ENCODE measurements at places on chromosomes 12 and 14.

DNA sequence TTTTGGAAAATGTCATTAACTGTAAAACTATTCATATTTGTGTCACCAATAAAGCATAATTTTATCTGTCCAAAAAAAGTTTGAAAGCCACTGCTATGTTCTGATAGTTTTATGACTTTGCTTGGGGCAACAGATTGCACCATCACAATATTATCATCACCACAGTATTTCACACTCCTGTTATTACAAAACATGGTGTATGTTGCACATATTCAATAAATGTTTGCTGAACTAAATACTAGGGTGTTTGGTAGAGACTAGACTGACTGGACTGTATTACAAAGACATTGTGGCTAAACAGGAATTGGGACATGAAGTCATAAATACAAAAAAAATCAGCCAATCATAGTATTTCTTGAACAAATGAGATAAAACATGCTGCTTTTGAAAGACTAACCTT lies 55.1 kb downstream of the PAWR start:
- DNase-seq, result no peak

DNA sequence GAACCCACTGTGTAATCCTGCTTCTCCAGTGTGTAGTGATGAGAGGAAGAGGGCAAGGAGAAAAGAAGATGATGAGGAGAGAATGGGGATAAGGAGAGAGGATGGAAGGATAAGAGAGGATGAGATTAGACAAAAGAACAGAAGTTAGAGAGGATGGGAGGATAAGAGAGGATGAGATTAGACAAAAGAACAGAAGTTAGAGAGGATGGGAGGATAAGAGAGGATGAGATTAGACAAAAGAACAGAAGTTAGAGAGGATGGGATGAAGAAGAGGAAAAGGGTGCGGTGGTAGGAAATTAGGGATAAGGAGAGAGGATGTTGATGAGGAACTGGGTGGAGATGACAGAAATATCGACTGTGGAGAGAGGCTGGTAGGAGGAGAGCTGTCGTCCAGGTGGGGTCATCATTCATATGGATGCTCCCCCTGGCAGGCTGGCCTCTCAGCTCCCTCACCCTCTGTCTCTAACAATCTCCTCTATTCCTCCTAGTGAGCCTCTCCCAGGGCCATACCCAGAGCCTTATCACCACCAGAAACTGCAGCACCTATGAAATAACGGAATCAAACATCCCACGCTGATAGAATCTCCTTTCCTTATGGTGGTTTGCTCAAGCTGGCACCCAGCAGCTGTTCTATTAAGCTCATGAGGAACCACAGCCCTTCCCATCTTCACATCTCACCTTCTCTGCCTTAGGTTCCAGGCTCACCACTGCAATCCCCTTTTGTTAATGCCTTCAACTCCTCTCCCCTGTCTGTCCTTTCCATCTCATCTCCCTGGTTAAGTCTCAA lies 6.0 kb upstream of the CIROP start:
- no peak for DNase-seq

DNA sequence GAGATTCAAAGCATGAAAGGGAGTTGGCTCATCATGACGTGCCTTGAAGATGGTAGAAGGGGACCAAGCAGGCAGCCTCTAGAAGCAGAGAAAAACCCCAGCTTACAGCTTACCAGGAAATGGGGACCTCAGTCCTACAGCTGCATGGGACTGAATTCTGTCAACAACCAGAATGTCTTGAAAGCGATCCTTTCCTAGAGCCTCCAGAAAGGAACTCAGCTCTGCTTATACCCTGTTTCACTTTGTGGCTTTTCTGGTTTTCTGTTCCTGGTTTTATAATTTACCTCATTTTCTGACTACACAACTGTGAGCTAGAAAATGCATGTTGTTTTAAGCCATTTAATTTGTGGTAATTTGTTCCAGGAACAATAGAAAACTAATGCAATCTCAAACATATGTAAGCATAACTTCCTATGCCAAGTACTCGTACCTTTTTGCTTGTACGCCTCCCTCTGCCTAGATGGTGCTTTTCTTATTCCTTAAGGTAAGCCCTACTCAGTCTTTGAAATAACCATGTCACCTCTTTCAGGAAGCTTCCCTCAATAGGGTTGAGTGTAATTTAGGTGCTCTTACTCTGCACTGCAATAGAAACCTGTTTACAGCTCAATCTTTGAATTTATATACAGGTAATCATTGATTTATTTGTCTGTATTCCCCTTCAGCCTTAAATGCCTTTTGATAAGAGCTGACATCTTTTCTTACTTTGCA lies 348.8 kb downstream of the TMEM117 start:
- DNase-seq, result no peak

DNA sequence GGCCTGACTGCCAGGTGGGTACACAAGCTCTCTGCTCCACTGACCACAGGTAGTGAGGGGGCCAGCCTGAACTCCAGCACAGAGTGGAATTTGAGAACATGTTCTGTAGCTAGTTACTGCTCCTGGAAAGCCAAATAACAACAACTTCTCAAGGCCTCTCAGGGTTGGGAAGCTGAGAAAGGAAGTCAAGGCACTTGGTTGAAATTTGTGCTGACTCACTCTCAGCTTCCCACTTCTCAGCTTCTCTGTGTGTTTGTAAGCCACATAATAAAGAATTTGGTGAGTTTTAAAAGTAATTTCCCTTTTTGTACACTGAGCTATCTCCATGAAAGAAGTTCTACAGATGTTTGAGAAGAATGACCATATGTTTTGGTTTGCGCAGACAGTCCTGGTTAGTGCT lies 234.9 kb downstream of the KTN1 start:
- DNase-seq, result no peak

Measured in activated CD4-positive, alpha-beta T cell treated with anti-CD3 and anti-CD28 coated beads, Interleukin-10, Interleukin-2, amounts not matched to agents 100 ng/mL and 50 ng/mL, durations not matched to agents 16 hours and 8 hours (primary cell).